ENCODE measurements at places on chromosomes 7 and 10. TPM values are rescaled to one million over a fixed set of nuclear protein-coding genes. Genes with fewer than 3 reads are reported as not detected.

DNA sequence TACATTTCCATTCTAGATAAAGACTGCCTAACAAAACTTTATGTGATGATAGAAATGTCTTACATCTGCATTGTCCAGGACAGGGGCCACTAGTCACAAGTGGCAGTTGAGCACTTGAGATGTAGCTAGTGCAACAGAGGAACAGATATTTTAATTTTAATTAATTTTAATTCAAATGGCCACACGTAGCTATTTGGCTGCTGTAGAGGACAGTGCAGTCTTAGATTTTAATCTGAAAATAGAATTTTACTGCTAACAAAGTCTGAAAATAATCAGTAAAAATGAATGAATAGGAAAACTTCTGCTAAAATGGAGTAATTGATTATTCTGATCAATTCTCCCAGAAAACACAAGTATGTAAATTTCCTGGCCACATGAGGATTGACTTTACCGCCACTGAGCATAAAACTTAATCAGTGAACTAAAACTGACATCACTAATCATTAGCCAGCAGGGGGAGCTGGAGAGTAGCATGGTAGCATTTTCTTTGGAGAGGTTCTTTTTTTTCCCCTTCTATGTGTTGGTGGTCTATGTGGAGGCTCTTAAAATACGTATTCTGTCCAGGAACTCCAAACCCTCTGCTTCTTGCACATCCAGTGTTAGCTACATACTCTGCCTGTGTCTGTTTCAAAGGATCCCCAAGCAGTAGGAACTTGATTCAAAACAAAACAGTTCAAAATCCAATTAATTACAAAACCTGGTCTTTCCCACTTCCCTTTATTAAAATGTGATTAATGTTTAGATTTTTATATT is 52.1 kb downstream of the TSPAN12 start:
- no peak overlapping the region for H3K4me3 ChIP-seq
- no peaks in the 10 kb centered on the region for H3K4me1 ChIP-seq
- DNase-seq, result peak; percentile 90
- H3K36me3 ChIP-seq, result no peaks in the 10 kb centered on the region
- no peaks in the 10 kb centered on the region for H3K27me3 ChIP-seq

DNA sequence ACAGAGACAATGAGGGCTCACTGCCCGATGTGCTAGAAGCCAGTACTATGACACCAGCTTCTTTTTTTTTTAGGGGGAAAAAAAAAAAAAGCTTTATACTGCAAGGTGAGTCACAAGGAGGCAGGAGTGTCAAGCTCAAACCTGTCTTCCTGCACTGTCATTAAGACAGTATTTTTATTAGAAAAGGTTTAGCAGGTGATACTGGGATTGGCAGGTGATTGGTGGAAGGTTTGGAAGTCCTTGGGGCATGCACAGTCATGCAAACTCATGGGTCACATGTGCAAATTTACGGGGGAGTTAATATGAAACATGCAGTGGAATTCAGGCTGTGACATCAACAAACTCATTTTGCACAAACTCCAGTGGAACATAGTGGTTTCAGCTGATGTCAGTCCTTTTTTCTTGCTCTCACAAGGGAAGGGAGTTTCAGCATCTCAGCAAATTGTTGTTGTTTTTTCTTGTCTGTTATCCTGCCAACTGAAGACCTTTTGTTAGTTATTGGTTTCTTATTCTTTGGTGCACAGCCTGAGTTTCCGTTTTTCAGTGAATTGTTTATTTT is 530.6 kb downstream of the ANKRD7 start:
- DNase-seq, result no peak
- no peaks in the 10 kb centered on the region for H3K36me3 ChIP-seq
- no peak overlapping the region for H3K27ac ChIP-seq
- H3K4me3 ChIP-seq, result no peak overlapping the region

DNA sequence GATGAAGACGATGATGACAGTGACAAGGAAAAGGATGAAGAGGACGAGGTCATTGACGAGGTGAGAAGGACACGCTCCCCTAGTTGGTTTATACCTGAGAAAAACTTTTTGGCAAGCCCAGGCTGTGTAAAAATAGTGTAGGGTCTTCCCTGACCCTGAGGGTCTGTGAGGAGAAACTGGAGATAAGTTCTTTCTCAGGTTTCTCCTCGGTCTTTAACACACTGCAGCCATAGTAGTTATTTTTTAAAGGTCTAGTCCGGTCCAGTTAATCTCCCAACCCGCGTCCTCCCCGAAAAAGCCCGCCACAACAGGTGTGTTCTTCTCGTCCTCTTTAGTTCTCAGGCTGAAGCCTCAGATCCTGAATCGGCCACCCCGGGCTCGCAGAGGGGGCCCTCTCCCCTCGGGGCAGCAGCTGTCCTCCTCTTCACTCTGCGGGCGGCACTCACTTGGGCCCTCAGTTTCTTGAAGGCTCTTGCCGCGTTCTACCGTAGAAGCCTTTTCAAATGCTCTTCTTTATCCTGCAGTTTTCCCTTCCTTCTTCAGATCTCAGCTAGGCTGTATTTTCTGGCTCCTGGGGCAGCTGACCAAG is 411 bp downstream of the BCCIP start:
- peak overlapping the region; percentile 90 for H3K27ac ChIP-seq
- peaks cover 57% of the 10 kb centered on the region for H3K4me1 ChIP-seq
- no peaks in the 10 kb centered on the region for H3K27me3 ChIP-seq

GRCh38 chr10:3196958-3197347 is 24.4 kb upstream of the PITRM1 start:
- peak overlapping the region; percentile 16 for H3K27ac ChIP-seq
- H3K36me3 ChIP-seq, result no peaks in the 10 kb centered on the region
- no peak for DNase-seq
- H3K4me1 ChIP-seq, result peaks cover 4% of the 10 kb centered on the region
- H3K4me3 ChIP-seq, result no peak overlapping the region

EPHA1 gene
- 5.3 TPM for total RNA-seq

FAM131B gene
- total RNA-seq, result 1.5 TPM

DNA sequence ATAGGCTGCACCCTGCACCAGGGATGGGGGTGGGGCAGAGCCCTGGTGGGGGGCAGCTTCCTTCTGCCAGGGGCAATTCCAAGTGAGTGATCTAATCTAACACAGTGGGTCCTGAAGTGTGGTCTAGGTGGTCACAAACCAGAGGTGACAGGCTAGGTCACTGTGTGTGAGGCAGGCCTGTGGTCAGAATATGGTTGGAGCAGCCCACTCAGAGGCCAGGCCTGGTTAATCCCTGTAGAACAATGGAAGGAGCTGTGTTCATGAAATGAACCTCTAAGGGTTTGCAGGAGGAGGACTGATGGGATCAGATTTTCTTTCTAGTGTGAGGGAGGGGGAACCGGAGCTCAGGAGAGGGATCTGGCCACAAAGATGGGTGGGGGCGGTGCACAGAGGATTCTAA is 10.0 kb upstream of the TSPAN14 start:
- no peaks in the 10 kb centered on the region for H3K27me3 ChIP-seq
- no peak for DNase-seq
- H3K4me1 ChIP-seq, result no peaks in the 10 kb centered on the region
- no peak overlapping the region for H3K4me3 ChIP-seq
- no peaks in the 10 kb centered on the region for H3K36me3 ChIP-seq

DNA sequence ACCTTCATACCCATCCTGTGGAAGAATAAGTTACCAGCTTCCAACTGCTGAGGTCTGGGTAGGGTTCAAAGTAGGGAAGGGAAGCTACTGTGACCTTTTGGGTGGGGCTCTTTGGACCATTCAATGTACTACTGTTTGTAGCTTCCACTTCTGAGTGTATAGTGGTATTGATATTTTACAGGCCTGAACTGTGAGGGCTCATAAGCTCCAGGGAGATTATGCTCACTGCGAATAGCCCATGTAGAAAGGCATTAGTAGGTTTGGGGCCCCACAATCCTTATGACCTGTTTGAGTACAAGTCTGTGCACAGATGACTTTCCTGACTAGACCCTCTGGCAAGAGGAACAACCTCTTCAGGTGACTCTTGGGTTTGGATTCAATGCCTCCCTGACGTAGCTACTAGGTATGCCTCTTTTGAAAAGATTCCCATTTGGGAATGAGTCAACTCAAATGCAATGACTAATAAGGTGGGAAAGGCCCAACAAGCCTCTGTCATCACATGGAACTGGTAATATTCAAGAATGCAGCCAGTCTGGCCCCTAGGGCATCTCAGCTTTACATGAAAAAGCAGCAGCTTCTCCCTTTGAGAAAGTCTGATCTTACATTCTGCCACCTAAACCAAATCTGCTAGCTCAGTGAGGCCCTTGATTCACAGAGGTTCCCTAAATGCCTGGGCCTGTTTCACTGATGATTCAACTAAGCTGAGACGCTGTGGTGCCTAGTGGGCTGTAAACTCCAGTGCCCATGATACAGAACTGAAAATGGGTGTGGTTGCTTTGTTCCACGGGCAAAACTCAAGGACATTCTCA is 79.8 kb downstream of the ABI1 start:
- H3K4me1 ChIP-seq, result peaks cover 12% of the 10 kb centered on the region
- DNase-seq, result no peak
- no peaks in the 10 kb centered on the region for H3K27me3 ChIP-seq
- no peaks in the 10 kb centered on the region for H3K36me3 ChIP-seq
- no peak overlapping the region for H3K27ac ChIP-seq

- no peaks in the 10 kb centered on the region for H3K36me3 ChIP-seq
- H3K27ac ChIP-seq, result peak overlapping the region; percentile 94
- no peak overlapping the region for H3K4me3 ChIP-seq
- no peaks in the 10 kb centered on the region for H3K27me3 ChIP-seq
- peak; percentile 29 for DNase-seq
Observed at GRCh38 chr10:69317175-69317604, 38.9 kb downstream of the HK1 start.

DNA sequence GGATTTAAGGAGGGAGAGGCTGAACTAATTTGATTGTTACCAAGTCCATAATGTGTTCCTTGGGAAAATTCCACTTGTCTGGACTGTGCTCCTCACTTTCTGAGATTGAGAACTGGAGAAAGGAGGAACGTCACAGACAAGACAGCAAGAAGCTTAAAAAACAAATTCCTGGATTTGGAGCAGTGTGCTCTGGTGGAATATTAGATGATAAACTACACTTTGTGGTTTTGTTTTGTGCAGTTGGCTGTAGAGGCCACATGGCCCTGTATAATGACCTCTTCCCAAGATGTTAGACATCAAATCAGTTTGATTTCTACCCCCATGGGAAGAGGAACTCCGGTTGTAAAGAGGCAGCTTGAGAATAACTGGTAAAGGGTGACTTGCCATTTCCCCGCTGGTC is 421.3 kb upstream of the GALNT17 start:
- H3K4me1 ChIP-seq, result peaks cover 16% of the 10 kb centered on the region
- H3K27me3 ChIP-seq, result no peaks in the 10 kb centered on the region
- H3K36me3 ChIP-seq, result no peaks in the 10 kb centered on the region
- H3K4me3 ChIP-seq, result no peak overlapping the region
- no peak overlapping the region for H3K27ac ChIP-seq

GRCh38 chr7:69795932-69796331 is 197.7 kb downstream of the AUTS2 start:
- no peak overlapping the region for H3K4me3 ChIP-seq
- no peaks in the 10 kb centered on the region for H3K27me3 ChIP-seq
- no peaks in the 10 kb centered on the region for H3K36me3 ChIP-seq
- DNase-seq, result no peak

GRCh38 chr10:4382811-4383210 is 443.2 kb upstream of the AKR1E2 start:
- H3K4me1 ChIP-seq, result peaks cover 3% of the 10 kb centered on the region
- no peak overlapping the region for H3K4me3 ChIP-seq
- no peak for DNase-seq
- H3K27ac ChIP-seq, result no peak overlapping the region
- H3K36me3 ChIP-seq, result no peaks in the 10 kb centered on the region

- H3K27ac ChIP-seq, result no peak overlapping the region
- H3K36me3 ChIP-seq, result no peaks in the 10 kb centered on the region
- peak; percentile 57 for DNase-seq
- no peaks in the 10 kb centered on the region for H3K27me3 ChIP-seq
- H3K4me1 ChIP-seq, result no peaks in the 10 kb centered on the region
Observed at GRCh38 chr10:122267849-122268737, 3.0 kb upstream of the BTBD16 start.

GRCh38 chr10:110859973-110860376 is 11.8 kb upstream of the PDCD4 start:
- H3K4me3 ChIP-seq, result no peak overlapping the region
- H3K36me3 ChIP-seq, result no peaks in the 10 kb centered on the region
- H3K27me3 ChIP-seq, result no peaks in the 10 kb centered on the region
- DNase-seq, result no peak
- H3K27ac ChIP-seq, result peak overlapping the region; percentile 94
- peaks cover 59% of the 10 kb centered on the region for H3K4me1 ChIP-seq
